GM04503 (cell line): ENCODE measurements at places on chromosomes 11 and 22.

DNA sequence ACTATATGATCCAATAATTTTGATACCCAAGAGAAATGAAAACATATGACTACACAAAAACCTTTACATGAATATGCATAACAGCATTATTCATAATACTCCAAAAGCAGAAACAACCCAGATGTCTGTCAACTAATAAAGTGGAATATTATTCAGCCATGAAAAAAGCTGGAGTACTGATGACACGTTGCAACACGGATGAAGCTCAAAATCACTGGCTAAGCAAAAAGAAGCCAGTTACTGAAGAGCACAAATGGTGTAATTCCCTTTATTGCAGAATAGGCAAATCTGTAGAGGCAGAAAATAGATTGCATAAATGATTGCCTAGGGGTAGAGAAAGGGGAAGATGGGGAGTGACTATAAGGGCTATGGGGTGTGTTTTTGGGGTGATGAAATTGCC, 117.6 kb upstream of the FGF3 start:
- no peak for DNase-seq

DNA sequence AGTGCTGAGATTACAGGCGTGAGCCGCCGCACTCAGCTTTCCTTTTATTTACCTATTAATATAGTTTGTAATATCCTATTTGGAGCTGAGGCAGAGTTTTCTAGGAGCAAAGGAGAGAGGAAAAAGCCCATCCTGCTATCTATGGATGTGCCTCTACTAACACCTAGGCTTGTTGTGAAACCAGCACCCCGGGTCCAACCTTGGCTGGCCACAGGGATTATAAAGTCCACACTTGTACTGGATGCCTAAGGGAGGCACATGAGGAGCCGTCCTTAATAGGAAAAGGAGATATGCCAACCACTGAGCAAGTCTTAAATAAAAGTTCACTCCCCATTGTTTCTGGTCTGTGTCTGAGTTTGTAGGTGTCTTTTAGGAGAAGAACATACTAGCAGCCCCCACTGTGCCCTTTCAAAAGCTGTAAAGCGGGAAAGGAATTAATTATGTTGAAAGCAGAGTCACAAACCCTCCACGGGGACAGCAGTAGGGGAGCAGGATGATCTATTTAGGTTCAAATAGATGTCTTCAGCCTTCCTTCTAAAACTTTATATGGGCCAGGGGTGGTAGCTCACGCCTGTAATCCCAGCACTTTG, 29.3 kb downstream of the RRP7A start:
- DNase-seq: no peak

GRCh38 chr11:108508653-108509593, 10.7 kb upstream of the POGLUT3 start:
- DNase-seq: no peak

DNA sequence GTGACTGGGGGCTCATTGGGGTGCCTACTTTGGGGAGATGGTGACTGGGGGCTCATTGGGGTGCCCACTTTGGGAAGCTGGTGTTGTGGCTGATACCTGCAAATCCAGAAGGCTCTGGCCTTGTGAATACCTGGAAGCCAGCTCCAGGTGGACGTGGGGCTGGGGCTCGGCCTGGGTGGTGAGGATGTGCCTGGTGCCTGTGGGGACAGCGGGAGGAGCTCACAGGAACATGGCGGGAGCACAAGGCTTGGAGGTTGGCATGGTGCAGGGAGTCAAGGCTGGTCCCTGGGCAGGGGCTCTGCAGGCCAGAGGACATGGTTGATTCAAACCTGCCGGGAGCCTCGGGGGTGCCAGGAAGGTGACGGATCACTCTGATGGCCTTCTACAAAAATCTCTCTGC, 1165.7 kb downstream of the BRD1 start:
- DNase-seq: no peak

DNA sequence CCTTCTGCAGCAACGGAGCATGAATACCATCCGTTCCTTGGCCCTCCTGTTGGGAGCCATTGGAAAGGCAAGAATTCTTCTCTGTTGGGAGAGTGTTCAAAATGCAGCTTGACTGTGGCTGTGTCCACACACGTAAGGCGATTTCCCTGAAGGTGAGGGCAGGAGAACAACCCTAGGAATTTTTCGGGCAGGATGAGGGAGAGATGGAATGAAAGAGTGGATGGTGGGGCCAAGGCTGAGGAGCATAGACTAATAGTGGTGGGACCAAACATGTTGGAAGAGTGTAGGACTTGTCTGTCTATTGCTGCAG, 924.9 kb downstream of the TBC1D22A start:
- no peak for DNase-seq

- DNase-seq: no peak
These were observed 537.6 kb downstream of the BRD1 start for GRCh38 chr22:49289822-49290679.

GRCh38 chr11:71329165-71329510, 76.8 kb upstream of the SHANK2 start:
- DNase-seq: no peak

GRCh38 chr22:36833073-36833472, 16.2 kb upstream of the PVALB start:
- DNase-seq: no peak

- DNase-seq: no peak
These were observed 666 bp downstream of the PDGFB start for GRCh38 chr22:39244136-39244495.

DNA sequence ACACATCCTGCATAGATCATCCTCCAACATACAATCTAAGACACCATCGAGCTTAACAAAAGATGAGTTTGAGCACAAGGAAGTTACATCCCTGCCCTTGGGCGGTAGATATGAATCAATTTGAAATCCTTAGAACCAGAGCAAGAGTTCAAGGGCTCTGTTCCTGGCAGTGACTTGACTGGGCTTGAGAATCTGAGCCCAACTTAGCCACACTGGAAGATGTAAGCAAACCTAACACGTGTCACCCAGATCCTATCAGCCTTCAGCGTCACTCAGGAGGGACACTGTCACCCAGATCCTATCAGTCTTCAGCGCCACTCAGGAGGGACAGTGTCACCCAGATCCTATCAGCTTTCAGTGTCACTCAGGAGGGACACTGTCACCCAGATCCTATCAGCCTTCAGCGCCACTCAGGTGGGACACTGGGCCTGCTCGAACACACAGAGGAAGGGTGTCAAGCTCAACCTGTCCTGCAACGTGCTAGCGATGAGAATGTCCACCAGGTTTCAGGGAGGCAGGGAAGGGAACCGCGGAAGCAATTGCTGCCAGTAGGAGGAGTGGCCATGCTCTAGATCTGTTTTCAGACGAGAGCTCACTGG, 32.8 kb upstream of the CTSD start:
- no peak for DNase-seq

DNA sequence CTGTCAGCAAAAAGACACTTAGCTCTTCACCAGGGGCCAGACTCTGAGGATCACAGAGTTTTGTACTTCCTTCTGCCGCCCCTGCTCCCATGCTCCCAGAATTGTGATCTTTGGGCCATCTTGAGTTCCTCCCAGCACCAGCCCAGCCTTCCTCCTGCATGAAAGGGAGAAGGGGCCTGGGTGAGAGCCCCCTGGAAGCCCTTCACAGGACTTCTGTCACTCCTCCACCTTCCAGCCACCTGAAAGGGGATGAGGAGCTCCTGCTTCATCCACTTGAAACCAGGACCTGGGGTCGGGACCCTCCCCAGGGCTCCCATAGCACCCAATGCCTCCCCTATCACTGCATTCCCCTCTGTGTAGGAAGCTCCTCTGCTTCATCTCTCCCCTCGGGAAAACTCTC, 174.2 kb downstream of the BUD13 start:
- no peak for DNase-seq

DNA sequence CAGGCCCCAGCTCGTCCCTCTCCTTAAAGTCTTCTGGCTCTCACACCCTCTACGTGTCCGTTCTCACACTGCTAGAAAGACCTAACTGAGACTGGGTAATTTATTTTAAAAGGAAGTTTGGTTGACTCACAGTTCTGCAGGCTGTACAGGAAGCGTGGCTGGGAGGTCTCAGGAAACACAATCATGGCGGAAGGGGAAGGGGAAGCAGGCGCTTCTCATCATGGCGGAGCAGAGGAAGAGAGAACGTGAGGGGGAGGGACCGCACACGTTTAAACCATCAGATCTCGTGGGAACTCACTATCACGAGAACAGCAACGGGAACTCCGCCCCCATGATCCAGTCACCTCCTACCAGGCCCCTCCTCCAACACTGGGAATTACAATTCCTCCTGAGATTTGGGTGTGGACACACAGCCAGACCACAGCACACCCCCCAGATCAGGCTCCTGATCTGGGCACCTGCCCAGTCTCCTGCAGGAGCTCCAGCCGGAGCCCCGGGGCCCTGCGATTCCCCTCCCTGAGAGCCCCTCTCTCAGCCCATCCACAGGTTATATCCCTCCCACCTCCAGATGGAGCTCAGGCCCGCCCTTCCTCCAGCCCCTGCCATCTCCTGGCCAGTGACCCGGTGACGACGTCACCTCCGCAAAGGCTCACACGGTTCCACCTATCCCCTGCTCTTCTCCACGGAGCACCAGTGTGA, 170.2 kb downstream of the BRD1 start:
- DNase-seq: no peak

DNA sequence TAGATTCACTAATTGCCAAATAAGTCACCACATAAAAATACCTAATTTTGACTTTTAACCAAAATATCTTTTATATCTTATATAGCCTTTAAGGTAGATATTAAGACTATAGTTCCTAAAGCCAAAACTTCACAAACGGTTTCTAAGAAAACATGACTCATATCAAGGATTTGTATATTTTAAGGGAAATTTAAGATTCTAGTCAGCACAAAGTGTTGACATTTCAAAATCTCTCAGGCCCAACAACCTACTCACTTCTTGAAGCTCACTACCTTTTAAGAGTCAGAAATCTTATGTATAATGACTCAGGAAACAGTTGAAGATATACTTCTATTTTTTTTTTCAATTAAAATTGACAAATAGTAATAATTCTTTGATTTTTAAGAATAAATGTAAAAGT, 221.9 kb downstream of the SBF2 start:
- DNase-seq: no peak

DNA sequence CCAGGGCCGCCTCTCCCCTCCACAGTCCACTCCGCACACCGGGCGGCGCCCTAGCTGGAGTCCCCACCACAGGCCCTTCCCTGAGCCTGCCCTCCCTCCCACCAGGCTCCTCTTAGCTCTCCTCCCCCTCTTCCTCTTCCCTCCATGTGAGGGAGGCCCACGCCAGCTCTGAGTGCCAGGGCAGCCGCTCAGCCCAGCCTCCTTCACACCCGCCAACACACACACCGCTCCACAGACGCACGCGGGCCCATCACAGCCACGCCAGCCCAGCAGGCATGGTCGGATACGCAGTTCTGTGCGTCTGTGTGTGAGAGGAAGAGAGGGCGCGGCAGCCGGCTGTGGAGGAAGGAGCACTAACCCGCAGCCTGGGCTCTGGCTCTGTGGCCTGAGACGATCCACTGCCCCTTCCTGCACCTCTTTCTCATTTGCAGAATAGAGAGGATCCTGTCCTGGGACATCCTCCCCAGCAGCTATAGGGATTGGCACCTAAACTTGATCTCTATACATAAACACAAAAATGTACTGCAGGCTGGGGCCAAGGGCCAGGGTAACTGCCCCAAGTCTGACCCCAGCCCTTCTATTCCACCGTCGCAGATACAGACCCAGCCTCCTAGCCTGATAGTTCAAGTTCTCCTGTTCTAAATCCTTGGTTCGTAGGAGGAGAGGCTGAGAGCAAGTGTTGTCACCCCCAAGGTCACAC, 3.5 kb downstream of the CHRM4 start:
- DNase-seq: no peak

DNA sequence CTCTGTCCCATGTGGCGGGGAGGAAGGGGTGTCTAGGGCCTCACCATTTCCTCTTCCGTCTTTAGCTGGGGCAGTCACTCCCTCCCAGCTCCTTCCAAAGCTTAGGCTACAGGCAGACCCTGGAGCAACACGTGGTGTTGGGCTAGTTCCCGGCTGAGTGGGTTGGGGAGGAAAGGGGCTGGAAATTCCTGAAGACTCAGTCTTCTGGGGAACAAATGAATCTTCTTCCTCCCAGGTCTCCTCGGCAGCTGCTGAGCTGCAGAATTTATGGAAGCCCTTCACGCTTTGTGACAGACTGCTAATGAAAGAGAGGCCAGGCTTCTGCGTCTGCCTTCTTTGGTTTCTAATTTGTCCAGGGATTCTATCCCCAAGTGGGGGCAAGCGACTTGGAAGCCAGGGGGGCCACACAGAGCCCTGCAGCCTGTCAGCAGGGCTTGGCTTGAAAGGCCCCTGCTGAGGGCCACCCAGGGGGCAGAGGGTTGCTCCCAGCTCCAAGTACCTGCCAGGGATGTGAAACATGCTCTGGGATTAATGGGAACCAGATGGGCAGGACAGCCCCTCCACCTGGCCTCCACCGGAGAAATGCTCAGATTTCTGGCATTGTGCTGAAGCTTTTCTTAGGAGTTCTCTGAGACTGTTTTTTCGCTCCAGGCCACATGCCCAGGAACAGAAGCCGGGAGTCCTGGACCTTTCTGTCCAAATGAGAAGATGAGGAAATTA, 123.1 kb downstream of the PKNOX2 start:
- DNase-seq: no peak

- DNase-seq: no peak
These were observed 162.3 kb upstream of the ARHGAP20 start for GRCh38 chr11:110874437-110875030.

- DNase-seq: peak; percentile 80
These were observed 9.7 kb upstream of the THY1 start for GRCh38 chr11:119432484-119433357.

GRCh38 chr11:13382751-13383150, 80.3 kb downstream of the BTBD10 start:
- DNase-seq: no peak

DNA sequence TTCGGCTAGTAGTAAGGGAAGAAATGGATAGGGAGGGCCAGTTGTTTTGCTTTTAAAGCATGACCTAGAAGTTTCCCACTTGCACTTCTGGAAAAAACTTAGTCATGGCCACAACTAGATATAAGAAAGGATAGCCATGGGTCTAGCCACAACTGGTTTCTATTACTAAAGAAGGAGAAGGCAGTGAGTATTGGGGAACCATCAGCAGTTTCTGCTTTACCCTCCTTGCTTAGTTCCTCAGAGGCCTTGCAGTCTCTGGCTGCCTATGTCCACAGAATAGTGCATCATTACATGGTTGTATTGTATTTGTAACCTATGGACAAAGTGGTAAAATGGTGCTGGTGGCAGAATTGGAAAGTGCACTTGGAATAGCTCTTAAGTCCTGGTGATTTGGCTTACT, 35.6 kb downstream of the NXPE1 start:
- DNase-seq: no peak

DNA sequence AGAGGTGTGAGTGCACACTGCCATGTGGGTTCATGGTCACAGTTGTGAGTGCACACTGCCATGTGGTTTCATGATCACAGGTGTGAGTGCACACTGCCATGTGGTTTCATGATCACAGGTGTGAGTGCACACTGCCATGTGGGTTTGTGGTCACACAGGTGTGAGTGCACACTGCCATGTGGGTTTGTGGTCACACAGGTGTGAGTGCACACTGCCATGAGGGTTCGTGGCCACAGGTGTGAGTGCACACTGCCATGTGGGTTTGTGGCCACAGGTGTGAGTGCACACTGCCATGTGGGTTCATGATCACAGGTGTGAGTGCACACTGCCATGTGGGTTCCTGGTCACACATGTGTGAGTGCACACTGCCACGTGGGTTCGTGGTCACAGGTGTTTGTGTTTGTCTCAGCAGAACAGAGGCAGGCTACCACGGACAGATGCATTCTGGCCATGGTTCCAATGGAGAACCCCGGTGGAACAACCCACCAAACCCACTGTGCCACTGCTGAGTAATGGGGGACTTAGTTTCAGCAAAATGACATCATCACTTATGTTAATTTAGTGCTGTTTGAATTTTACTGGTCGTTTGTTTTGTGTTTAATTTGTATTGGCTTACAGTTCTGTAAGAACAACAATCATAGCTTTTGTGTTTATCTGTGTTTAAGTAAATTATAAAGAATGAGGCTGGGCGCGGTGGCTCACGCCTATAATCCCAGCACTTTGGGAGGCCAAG, 57.2 kb downstream of the RPS6KA4 start:
- DNase-seq: no peak
